Nucleus accumbens (tissue), 56 donors: ENCODE measurements at places on chromosomes 7 and 10.

DNA sequence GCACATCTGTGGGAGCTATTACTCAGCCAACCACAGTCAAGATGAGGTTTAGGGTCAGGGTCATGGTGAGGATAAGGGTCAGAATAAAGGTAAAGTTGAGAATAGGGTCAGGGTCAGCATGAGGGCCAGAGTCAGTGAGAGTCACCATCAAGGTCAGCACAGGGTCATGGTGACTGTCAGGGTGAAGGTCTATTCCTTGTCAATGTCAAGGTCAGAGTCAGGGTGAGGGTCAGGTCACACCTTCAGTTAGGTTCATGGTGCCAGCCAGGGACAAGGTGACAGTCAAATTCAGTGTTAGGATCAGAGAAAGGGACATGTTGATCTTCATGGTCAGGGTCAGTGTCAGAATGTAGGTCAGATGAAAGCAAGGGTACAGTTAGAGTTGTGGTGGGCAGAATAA, 14.1 kb downstream of the MRPS24 start:
- no peak for DNase-seq

DNA sequence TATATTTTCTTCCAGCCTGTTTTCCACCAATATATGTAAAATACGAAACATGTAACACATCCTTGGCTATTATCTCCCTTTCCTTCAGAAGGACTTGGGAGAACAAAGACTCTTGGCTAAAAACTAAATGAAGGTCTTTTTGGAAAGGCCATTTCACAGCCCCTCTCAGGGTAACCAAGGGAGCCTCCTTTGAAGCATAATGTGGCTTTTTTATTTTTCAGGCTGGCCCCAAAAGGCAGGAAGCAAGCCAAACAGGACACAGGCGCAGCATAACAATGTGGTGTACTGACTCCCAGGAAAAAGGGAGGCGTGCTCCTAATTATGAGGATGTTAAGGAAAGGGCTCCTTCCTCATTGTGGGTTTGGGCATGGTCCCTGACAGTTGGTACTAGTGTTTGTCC, 30.3 kb upstream of the CCSER2 start:
- DNase-seq = no peak

DNA sequence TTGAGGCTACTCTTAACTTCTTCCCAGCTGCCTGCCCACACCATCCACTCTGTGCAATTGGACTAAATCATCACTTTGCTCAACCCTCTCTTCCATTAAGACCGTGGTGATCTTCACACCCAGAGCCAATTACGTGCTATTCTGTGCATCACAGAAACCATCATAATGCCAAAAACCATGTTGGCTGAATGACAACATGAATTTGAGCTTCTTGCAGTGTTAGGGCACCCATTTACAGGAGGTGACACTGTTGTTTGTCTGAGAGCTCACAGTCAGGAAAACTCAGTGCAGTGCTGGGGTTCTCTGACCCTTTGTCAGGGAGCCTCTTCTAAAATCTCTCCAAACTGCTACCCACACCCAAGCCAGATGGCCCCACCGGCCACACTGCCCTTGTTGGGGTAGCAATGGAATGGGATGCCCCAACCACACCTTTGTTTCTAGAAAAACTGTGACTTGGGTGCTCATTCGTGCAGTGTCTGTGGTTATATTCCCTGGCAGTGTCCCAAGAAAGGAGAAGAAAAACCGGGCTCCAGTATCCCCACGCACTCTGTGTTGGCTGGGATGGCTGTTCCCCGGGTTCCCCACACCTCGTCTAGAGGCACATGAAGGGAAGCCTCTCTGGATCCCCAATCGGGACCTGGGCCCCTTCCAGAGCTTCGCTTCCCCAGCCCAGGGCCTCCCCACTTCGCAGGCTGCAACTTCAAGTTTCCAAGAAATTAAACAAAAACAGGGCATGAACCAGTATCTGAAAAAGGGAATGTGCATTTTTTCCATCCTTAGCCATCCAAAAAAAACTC, 2.0 kb upstream of the TNS3 start:
- no peak for DNase-seq

DNA sequence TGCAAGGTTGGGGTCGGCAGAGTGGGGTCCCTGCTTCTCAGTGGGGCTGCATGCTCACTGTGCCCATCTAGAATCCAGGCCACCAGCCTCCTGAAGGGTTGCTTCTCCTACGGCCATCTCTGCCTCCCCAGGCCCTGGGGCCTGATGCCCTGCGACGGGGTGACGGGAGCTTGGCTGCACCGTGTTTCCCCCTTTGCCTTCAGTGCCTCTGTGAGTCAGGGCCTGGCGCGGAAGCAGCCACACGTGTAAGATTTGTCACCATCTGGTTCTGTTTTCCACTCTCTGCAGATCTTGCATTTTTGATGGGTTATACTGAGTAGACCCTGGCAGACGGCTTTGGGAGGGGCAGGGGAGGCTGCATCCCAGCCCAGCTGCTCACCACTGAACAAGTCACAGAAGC, 7.2 kb downstream of the ADAMTS14 start:
- no peak for DNase-seq

DNA sequence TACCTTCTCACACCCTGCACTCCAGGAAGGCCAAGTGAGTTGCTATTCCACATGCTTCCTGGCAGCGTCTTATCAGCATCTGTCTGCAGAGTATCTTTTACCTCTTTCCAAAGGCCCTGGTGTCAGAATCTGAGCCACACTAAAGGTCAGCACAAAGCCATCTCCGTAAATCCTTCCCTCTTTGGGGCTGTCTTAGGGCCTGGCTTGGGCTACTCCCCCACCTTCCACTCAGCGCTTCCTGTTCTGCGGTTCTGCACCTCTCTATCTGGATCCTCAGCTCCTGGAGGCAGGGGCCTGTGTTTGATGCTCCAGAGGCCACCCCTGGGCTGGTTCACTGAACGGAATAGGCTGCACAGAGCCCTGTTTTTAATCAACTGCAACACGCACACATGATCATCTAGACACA, 334.8 kb upstream of the GALNT17 start:
- no peak for DNase-seq

DNA sequence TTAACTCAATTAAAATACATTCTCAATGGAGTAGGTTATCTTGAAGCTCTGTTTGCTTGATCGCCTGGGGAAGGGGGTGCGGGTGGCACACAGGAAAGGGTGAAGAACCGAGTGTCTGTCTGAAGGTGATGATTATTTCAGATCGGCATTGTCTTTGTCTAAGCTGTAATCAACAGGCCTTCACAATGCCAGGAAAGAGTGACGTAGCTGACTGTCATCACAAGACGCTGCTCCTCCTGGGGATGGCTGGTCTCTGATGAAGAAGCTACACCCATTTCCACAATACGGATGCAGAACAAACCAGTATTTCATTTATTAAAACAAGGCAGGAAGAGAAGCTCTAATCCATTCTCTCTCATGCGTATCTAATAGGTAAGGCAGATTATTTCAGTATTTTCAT, 19.4 kb downstream of the JCAD start:
- no peak for DNase-seq

DNA sequence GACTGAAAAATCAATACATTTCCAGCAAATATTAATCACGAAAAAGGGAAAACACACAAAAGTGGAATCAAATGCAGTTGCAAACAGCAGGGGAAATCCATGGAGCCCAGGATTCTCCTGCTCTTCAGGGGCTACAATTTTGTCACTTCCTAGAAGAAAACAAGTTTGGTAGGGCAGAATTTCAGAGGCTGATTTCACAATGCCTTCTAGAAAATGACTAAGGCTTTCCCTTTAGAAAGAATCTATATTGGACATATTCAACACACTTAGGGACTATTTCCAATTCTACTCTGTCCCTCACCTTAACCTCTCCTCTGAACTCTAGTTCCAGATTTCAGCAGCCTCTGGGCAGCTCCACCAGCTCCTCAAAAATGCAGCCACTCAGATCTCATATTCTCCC, 111.3 kb downstream of the HECTD2 start:
- DNase-seq = no peak

DNA sequence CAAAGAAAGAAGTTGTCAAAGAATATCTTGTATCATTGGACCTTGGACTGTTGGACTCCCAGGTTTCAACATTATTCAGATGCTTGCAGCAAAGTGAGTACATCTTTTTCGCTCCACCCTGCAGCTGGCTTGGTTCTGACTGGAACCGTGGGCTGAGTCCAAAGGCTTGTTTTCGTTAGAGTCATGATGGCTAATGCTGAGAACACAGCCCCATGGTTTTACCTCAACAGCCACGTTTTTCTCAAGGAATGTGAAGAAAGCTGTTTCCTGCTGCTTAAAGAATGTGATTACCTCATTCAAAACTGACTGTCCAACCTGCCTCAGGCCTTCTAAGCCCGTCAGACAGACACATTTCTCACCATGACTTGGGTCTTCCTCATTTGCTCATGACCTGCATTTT, 69.5 kb downstream of the STEAP1B start:
- DNase-seq = no peak

DNA sequence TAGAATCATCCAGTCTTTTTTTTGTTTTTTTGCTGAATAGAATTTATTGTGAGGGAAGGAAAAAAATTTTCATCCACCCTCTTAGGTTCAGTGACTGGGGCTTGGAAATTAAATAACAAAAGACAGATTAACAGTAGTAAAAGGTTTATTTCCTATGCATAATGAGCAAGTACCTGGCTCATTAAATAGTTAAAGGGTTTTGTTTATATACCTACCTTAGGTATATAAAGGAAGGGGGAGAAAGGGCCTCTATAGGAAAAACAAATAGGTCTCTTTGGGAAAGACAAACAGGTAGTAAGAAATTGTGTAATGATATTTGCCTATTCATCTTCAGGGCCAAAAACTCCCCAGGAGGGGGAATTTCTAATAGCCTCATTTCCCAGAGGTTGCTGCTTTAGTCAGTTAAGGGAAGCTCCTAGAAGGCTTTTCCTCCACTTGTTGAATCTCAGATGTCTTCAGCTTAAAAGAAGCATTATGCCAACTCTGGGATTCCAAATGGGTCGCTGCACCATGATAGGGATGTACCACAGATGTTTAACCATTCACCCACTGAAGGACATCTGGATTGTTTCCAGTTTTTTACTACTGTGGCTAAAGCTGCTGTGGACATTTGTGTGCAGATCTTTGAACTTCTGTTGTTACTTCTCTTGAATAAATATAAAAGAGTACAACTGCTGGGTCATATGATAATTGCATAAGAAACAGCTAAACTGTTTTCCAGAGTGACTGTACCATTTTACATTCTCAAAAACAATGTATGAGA, 11.3 kb downstream of the ACADSB start:
- no peak for DNase-seq

DNA sequence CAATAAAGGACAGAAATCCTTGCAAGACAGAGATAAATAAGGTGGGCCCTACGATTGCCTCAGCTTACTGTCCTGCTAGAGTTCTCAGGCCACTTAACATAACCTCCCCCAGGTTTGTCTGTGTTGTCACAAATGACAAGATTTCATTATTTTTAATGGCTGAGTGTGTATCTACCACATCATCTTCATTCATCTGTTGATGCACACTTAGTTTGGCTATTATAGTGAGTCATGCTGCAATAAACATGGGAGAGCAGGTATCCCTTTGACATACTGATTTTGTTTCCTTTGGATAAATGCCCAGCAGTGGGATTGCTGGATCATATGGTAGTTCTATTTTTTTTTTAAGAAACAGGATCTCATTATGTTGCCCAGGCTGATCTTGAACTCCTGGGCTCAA, 60.6 kb downstream of the PRTFDC1 start:
- DNase-seq = no peak

- no peak for DNase-seq
These were observed 56.3 kb downstream of the MTERF1 start for GRCh38 chr7:91824201-91824600.

DNA sequence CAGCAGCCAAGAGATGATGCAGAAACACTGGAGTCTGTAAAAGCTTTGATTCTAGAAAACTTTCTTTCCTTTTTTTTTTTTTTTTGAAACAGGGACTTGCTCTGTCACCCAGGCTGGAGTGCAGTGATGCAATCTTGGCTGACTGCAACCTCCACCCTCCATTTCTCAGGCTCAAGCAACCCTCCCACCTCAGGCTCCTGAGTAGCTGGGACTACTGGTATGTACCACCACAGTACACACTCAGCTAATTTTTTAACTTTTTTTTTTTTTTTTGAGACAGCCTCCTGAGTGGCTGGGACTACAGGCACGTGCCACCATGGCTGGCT, 17.0 kb upstream of the BAG3 start:
- no peak for DNase-seq

- no peak for DNase-seq
These were observed 63.2 kb downstream of the KCNMA1 start for GRCh38 chr10:77574438-77574837.

DNA sequence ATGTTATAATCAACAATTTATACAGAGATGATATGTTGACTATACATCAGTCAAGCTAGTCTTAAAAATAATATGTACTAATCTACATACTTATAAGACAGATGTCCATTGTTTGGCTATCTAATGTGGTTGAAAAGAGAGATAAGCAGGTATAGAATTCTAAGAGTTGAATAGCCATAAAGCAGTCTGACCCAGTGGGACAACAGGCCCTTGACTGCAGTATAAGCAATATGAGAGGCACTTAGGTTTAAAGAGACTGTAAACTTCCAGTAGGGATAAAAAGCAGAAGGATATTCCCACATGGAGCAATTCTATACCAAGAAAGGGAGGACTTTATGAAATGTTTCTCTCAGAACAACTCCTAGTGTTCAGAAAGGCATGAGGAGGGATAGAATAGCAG, 139.3 kb downstream of the ELAPOR2 start:
- DNase-seq = no peak

DNA sequence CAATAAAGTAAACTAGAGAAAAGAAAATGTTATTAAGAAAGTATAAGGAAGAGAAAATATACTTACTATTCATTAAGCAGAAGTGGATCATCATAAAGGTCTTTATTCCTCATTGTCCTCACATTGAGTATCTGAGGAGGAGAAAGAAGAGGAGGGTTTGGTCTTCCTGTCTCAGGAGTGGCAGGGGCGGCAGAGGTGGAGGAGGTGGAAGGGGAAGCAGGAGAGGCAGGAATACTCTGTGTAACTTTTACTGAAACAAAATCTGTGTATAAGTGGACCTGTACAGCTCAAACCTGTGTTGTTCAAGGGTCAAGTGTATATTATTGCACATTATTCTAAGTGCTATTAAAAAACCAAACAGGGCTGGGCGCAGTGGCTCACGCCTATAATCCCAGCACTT, 34.2 kb upstream of the EPC1 start:
- no peak for DNase-seq

DNA sequence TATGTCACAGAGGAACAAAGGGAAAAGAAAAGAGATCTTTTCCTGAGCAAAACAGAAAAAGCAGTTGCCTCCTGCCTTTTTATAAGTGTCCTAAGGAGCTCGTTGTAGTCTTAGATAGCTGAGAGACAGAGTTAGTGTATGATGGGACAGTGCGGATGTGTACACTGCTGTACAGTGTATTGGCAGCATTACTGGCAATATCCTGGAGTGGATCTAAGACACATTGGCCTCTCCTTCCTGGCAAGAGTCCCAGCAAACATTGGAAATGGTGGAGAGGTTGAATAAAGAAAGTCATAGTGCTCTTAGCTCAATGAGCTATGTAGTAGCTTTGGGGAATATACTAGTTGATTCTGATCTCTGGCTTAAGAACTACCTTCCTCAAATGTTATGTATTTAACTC, 22.7 kb downstream of the GARS1 start:
- DNase-seq = no peak
